ENCODE measurements at places on chromosomes 5 and 9. TPM values are rescaled to one million over a fixed set of nuclear protein-coding genes. Genes with fewer than 3 reads are reported as not detected.

- DNase-seq, result peak; percentile 85
Observed at GRCh38 chr9:68530618-68531017, 10.1 kb downstream of the TMEM252 start.

GRCh38 chr9:33289496-33289895, 820 bp upstream of the NFX1 start:
- DNase-seq, result peak; percentile 23

DNA sequence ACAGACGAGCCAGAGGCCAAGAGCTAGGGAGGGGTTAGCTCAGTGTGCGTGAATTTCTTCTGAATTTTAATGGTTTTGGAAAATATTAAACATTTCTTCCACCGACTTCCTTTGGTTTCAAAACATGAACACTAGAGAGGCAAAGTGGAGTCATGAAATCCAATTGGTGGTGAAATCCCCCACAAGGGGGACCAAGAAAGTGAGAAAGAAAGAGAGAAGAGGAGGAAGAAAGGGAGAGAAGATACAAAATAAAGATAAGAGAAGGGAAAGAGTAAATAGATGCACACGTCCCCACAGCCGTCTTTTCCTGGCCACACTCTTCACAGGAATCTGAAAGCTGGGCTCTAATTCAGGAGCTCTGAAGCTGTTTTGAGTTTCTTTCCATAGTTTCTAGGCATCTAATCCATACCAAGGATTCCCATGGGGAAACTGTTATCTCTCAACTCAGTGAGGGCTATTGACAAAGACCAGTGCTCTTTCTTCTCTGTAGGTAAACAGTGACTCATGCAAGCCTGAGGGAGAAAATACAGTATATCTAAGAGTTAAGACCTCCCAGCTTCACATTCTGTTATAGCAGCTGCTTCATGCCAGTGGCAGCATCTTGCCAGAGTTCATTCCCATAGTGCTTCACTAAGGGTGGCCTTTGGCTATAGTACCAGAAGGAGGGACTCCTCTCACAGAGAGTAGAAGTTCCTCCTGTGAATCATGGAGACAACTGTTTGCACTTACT, 115.8 kb upstream of the LIFR start:
- DNase-seq, result no peak

DNA sequence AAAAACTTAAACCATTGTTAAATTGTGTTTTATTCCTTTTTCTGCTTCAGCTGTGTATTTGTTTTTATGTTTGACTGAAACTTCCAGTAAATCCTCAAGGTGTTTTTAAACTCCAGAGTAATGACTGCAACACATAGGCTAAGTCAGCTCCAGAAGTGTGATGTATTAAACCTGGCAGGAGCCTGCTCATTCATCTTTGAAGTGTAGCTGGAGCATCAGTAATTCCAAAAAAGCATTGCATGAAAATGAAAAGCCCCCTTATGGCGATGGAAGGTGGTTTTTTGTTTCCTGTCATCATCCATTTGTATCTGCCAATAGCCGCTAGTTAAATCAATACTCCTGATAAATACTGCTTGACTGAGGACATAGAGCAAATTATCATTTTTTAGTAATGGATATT, 474.2 kb upstream of the ADAMTS16 start:
- DNase-seq, result no peak

Gene FBP1
- 21.3 TPM for total RNA-seq

- no peak for DNase-seq
Observed at GRCh38 chr5:55540525-55540924, 5.8 kb upstream of the PLPP1 start.

DNA sequence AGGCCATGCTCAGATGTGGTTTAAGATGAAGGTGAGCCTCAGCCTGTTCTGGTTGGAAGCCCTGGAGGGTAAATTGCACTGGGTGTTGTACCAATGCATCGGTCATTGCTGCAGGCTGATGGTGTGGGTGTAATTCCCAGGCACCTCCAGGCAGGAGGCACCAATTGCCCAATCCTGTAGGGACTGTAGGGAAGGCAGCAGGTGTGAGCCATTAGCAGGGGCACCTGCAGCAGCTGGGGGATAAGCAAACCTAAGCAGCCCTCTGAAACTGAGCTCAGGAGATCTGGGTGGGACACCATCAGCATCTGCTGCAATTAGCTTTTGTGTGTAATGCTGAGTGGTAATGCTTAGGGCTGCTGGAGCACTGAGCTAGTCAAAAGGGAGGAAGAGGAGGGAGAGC, 190.1 kb upstream of the TBC1D2 start:
- no peak for DNase-seq

Gene CAMK2A
- total RNA-seq, result not detected
